ENCODE measurements at places on chromosomes 13 and 19.

DNA sequence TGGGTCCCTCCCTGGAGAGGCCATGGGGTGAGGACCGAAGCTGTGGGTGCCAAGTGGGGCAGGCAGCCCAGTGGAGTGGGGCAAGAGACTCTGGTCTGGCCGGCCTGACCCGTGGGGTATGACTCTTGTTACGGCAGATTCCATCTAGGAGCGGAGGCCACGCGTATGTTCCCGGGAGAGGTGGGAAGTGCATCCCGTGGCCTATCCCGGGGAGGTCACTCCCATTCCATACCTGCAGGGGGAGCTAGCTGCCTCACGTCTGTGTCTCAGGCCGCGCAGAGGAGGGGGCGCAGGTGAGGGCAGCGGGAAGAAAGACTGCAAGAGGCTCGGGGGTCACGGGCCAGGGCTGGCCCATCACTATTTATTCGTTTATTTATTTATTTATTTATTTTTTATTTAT is 4.9 kb downstream of the CSNK1G2 start:
- peak; percentile 51 for DNase-seq

GRCh38 chr19:7386308-7386707 is 37.6 kb downstream of the ARHGEF18 start:
- DNase-seq: peak; percentile 63

GRCh38 chr13:95226932-95227695 is 74.1 kb downstream of the ABCC4 start:
- no peak for DNase-seq

DNA sequence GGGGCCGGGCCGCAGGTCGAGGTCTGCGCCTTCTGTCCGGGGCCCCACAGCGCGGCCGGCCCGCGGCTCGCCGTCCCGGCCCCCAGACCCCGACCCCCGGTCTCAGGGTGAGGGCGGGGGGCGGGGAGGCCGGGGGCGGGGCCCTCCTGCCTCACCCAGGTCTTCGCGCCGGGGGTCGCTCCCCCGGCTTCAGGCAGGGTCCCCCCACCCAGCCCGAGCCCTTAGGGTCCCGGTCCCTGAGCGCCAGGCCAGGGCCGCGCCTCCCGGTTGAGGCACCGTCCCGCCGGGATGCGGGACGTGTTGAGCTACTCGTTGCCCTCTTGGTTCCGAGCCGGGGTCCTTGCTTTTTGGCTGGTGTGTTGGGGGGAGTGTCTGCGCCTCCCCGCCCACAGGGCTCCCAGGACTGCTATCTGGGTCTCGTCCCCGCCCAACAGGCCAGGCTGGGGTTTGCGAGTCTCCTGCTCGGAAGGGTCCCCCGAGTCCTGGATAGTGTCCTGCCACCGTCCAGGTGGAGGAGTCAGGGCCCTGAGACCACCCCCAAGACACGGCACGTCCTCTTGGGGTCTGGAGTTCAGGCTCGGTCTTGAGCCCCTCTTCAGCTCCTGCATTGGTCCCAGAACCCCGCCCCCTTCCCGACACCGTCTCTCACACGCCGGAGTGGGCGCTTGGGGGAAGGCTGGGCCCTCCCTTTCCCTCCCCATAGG is 452 bp downstream of the PIAS4 start:
- DNase-seq: no peak

DNA sequence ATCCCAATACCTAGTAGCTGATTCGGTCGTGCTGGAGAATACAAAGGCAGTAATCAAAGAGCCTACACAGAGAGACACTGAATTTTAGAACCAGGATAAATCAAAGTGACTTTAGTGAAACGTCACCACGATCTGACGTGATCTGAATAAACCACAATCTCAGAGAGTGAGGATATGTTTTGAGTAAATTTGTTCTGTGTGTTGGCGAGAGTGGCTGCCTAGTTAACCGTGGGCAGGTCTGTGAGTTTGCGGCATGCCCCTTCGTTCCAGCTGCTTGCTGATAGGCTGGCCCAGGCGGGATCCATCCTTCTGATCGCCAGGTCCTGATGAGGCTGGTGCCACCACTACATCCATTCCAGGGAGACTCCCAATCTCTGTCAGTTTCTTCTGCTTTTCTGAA is 40.4 kb downstream of the LRCH1 start:
- DNase-seq: no peak

- no peak for DNase-seq
Observed at GRCh38 chr19:45424191-45425058, 708 bp upstream of the ERCC1 start.

- DNase-seq: no peak
Observed at GRCh38 chr13:97120346-97120745, 101.8 kb upstream of the MBNL2 start.

- DNase-seq: no peak
Observed at GRCh38 chr13:106633321-106633720, 65.4 kb upstream of the ARGLU1 start.

DNA sequence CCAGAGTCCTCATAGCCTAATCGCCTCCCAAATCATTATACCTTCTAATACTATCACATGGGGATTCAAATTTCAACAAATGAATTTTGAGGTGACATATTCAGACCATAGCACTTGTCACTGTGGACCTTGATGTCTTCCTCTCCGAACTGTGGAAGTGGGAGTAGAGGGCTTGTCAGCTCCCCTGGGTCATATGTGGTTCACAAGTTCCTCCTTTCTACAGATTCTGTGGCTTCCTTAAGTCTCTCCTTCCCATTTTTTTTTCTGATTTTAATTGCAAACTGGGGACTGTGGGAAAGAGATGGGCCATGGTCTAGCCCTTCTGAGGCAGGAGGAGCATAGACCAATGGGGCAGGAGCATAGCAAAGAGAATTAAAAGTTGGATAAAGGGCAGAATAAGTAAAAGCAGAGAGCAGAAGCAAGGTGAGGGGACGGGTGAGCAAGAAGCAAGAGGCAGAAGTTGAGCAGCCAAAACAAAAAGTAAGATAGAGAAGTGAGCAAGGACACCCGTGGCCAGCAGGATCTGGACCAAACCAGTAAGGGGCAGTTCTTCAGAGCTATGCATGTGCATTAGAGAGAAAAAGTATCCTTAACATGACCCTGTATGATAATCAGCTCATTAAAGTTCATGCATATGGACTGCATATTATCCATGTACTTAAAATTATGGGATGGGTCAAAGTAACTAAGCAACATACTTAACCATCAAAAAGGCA is 2.6 kb upstream of the SIGLEC7 start:
- DNase-seq: no peak

- DNase-seq: no peak
Observed at GRCh38 chr13:19860884-19861655, 2.4 kb downstream of the ZMYM5 start.

- DNase-seq: no peak
Observed at GRCh38 chr13:42524487-42525034, 49.4 kb upstream of the TNFSF11 start.

GRCh38 chr13:83211301-83211700 is 671.0 kb downstream of the SLITRK1 start:
- DNase-seq: no peak

DNA sequence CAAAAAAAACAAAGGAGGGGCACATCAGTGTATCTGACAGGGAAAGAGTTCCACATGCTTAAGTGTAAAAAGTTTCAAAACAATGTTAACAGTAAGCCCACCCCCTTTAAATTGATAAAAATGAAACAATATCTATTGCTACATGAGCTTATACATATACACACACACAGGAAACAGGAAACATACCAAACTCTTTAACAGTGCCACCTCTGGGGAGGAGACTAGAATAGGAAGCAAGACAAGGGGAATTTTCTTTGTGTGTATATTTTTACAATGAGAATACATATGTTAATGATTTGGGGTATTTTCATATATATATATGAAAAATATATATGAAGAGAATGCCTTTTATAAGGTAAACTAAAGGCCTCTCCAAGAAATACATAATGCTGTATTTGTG is 44.7 kb downstream of the TPT1 start:
- no peak for DNase-seq

DNA sequence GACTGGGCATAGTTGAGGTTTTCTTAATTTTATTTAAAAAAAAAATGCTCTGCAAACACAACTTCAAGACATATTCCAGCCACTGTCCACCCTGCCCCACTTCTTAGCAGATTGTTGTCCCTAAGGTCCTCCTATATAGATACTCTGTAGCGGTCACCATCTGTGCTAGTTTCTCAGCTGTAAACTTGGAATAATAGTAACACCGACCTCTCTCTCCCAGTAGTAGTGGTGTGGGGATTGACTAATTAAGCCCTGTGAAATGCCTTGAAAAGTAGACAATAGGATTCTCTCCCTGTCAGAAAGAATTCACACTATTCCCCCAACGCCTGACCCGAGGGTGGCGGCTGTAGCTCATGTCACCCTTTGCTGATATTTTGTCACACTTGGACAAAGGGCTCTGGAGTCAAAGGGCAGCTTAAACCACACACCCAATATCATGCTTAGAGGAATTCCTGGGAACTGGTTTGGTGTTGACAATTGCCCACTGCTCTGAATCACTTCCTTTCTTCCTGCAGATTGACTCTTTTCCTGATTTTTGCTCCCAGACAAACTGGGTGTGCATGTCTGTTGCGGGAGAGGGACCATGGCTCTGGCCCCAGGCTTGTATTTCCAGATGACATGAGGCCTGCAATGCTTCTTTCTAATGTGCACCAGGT is 9.2 kb upstream of the SERP2 start:
- peak; percentile 22 for DNase-seq

GRCh38 chr19:8504171-8504570 is 1.7 kb upstream of the PRAM1 start:
- DNase-seq: no peak

DNA sequence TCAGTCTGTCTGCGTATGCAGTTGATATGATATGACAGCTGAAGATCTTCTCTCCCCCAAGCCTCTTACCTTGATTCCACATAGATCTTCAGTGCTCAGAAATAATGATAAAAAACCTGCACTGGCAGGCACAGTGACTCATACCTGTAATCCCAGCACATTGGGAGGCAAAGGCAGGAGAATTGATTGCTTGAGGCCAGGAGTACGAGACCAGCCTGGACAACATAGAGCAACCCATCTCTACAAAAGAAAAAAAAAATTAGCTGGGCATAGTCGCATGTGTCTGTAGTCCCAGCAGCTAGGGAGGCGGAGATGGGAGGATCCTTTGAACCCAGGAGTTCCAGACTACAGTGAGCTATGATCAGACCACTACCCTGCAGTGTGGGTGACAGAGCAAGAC is 551.0 kb upstream of the MIR17HG start:
- no peak for DNase-seq

GRCh38 chr13:99351772-99352171 is 44.6 kb upstream of the GPR183 start:
- DNase-seq: no peak

- no peak for DNase-seq
Observed at GRCh38 chr13:111662451-111662850, 342.0 kb downstream of the TEX29 start.

DNA sequence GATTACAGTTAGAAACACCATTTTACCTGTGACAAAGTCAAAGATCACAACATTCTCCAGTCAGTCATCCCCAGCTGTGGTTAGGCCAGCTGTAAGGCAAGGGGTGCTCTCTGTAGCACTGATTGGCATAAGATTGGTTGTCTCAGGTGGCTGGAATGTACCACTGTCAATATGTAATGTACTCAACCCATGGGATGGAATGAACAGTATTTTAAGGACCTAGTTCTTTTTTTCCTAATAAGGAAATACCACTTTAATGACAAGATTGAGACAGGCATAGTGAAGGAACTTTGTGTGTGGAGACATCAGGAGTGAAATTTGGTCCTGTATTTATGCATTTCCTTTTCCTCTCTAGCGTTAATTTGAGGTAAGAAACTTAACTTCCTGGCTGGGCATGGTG is 310.7 kb downstream of the ITGBL1 start:
- DNase-seq: no peak

DNA sequence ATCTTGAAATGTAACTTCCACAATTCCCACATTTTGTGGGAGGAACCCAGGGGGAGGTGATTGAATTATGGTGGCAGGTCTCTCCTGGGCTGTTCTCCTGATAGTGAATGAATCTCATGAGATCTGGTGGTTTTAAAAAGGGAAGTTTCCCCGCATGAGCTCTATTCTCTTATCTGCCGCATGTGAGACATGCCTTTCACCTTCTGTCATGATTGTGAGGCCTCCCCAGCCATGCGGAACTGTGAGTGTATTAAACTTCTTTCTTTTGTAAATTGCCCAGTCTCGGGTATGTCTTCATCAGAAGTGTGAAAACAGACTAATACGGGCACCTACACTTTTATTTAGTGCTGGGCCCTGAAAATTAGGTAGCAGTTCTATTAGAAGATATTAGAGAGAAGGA is 45.8 kb downstream of the TNFSF13B start:
- DNase-seq: no peak

- DNase-seq: no peak
Observed at GRCh38 chr13:99042521-99043250, 64.8 kb upstream of the DOCK9 start.

- no peak for DNase-seq
Observed at GRCh38 chr13:37407156-37407555, 191.4 kb downstream of the POSTN start.

- DNase-seq: no peak
Observed at GRCh38 chr13:44096901-44097300, 217.2 kb downstream of the LACC1 start.

DNA sequence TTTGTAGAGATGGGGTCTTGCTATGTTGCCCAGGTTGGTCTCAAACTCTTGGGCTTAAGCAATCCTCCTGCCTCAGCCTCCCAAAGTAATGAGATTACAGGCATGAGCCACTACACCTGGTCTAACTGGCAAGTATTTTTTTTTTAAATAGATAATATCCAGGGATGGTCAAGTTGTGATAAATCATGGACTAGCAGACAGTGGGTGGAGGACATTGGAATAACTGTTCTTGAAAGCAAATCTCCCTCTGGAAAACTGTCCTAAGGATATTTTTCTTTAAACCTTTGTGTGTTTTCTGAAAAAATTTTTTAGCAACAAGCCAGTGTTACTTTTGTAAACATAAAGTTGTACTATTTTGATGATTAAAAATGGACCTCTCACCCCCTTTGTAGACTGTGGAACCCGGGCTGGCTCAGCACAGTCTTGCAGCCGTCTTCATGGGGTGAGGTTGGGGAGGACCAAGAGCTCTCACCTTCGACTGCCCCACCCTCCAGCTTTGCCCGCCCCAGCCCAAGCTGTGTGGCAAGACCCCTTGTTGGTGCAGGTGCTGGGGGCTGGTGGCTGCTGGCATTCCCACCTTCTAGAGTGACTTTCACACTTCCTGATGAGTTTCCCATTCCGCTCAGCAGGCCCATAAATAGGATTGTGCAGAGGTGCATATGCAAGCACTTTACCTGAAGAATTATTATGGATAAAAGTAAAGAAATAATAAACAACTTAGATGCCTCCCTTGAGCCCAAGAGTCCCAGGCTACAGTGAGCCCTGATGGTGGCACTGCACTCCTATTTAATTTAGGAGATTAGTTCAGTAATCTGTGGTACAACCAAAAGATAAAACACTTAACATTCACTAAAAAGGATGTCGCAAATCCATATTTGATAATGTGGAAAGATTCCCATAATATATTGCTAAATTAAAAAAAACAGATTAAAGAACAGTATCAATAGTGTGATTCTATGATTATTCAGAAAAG is 107.3 kb downstream of the GADD45B start:
- DNase-seq: no peak

GRCh38 chr13:103282571-103283450 is 216.6 kb upstream of the SLC10A2 start:
- peak; percentile 44 for DNase-seq

- no peak for DNase-seq
Observed at GRCh38 chr19:55485439-55486011, 537 bp downstream of the NAT14 start.
